Thyroid gland (tissue), 4 donors: ENCODE measurements at places on chromosomes 13 and 19. TPM values are rescaled to one million over a fixed set of nuclear protein-coding genes. Genes with fewer than 3 reads are reported as not detected.
A peak's percentile ranks its signal among the peaks of the same experiment; 100 is the strongest.

DNA sequence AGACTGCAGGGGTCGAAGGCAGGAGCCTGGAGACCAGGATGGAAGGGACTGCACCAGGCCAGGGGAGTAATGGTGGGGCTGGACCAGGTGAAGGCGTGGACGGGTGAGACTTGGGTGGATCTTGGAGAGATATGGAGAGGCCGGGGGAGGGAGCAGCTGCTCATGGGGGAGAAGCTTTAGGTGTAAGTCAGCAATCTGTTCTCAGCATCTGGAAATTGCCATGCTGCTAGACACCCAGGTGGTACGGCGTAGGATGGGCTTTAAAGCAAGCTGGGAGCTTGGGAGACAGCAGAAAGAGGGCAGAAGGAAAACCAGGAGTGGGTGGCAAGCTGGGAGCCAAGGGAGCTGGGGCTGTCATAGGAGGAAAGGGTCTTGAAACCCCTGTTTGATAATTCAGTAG, 3.0 kb downstream of the CERS4 start:
- no peak for DNase-seq

- DNase-seq = no peak
Observed at GRCh38 chr13:104691767-104692467, 1625.7 kb upstream of the SLC10A2 start.

DNA sequence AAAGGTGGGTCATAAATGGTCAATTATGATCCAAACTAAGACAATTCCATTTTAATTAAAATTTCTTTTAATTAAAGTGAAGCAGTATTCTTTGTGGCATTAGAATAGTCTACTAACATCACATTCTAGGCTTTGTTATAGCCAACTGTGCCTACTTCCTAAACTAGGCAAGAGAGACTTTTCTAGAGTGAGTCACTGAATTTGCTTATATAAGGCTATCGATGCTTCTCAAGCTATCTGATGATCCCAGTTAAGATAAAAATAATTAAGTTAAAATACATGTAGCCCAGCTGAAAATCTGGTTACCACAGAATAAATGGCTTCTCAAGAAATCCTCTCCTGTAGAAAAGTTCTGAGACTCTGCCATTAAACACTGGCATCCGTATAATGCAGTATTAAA, 12.5 kb downstream of the ANKRD10 start:
- no peak for DNase-seq

DNA sequence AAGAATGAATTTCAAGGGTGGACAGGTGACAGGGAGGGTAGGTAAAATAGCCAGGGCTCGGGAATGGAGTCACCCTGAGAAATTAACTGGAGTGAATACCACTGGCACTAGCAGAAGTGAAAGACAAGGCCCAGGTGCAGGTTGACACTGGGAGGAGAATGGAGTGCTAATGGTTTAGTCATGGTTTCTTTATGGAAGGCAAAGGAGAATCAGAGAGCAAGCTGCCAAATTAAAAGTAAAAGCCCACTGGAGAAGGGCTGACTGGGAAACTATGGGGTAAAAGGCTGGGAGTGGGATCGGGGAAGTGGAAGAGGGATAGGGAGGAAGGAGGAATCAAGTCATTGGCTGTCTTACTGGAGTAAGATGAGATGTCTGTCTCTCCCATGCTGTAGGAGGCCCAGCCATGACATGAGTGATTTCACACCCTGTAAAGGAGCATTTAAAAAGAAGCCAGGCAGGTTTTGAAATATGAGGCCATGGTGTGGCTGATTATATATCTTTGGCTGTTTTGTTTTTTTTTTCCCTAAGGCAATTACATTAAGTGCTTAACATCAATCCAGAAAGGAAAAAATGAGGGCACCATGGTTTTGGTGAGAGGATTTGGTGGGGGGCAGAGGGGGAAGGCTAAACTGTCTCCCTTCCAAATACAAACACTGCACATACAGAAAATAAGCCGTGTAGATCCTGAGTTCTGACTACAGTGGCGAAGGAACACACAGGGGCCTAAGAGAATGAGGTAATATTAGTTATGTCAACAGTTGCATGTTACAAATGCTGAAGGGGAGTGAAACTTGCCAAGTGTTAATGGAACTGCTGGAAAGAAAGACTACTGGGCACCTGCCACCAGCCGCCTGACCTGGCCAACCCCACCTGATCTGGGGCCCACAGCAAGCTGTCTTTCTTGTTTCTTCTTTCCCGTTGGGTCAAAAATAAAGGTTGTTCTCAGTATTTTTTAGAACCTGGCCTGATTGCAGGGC, 183.5 kb upstream of the TSC22D1 start:
- DNase-seq = peak; percentile 15

- peak; percentile 19 for DNase-seq
Observed at GRCh38 chr13:99374994-99375737, 68.0 kb upstream of the GPR183 start.

DNA sequence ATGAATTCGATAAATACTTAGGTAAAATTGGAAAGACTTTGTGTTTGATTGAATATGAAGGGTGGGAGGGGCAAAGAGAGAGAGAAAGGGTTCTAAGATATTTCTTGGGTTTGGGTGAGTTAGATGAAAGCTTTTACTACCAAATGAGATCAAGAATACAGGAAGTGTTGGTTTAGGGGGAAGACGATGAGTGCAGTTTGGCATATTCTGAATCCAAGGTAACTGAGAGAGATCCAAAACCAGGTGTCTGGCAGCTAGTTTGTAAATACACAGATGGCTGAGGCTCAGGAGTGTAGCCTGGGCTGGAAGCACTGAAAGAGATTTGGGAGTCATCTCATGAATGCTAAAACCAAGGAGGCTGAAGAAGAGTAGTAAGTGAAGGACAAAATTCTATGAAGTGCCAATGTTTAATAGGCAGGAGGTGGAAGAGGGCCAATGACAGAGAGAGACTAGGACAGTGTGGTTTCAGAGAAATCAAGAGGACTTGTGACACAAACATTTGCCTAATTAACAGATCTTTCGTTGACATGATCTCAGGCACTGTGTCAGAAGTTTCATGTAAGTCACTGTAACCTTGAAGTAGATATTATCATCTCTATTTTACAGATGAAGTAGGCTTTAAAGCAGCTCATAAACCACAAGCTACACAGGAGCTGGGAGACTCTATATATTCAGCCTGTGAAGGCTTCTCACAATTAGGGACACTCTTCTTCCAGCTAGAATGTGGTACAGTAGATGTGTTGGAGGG, 70.2 kb upstream of the ZDHHC20 start:
- no peak for DNase-seq

Gene RFXAP
- 9.6 TPM for total RNA-seq

Gene ATP1A3
- total RNA-seq = not detected

GRCh38 chr13:87259479-87260083, 411.6 kb upstream of the SLITRK5 start:
- peak; percentile 50 for DNase-seq

DNA sequence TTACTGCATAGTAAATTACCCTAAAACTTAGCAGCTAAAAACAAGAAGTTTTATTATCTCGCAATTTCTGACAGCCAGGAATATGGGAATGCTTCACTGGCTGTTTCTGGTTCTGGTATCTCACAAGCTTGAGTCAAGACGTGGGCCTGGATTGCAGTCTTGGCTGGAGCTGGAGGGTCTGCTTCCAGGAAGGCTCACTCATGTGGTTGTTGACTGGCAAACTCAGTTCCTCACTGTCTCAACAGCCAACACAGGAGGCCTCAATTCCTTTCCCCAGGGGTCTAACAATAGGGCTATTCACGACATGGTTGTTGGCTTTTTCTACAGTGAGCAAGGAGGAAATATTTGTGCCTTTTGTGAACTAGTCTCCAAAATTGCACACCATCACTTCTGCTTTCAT, 146.3 kb downstream of the GPC5 start:
- DNase-seq = no peak

- DNase-seq = no peak
Observed at GRCh38 chr13:112959206-112959605, 9.8 kb upstream of the MCF2L start.

GRCh38 chr13:45834411-45834994, 17.1 kb downstream of the SIAH3 start:
- DNase-seq = no peak
